H1 (cell line): ENCODE measurements at places on chromosomes 3 and 15.

- DNase-seq: no peak
These were observed 27.4 kb upstream of the TIPARP start for GRCh38 chr3:156646958-156647357.

- no peak for DNase-seq
These were observed 938 bp upstream of the SLCO2A1 start for GRCh38 chr3:134030379-134031347.

DNA sequence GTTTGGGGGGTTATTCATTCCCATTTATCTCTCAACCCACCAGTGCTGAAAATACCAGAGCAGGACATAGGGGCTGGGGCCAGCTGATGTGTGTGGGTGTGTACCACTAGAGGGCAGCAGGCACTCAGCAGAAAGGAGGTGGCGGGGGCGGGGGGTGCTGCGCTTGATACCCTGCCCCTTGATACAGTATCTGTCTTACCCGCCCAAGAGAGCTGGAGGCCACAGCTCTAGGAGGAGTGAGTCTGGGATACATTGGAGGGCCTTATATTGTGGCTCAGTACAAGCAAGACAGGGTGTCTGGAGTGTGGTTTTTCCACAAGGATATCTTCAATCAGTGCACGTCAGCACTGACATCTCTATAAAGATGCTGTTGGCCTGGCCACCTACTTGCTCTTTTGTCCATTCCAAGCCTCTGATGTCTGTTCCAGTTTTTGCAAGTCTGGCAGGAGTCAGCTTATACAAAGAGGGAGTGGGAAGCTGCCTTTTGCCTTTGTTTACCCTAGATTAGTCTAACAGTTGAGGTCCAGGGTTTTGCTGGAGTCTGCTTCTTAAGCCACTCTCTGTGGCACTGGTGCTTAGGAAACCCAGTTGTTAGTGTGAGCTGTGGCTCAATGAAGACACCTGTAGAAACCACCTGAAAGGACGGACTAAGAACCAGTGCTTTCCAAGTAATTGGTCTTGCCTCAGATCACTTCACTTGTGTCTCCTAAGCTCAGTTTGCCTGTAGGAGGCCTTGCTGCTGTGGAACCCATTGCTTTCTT is 1.5 kb upstream of the RBM15B start:
- no peak for DNase-seq

- no peak for DNase-seq
These were observed 280.4 kb downstream of the BBX start for GRCh38 chr3:107803170-107803569.
